ENCODE measurements at places on chromosomes 7 and 10.

- no peak for DNase-seq
These were observed 148.6 kb downstream of the NRCAM start for GRCh38 chr7:108307595-108307994.

DNA sequence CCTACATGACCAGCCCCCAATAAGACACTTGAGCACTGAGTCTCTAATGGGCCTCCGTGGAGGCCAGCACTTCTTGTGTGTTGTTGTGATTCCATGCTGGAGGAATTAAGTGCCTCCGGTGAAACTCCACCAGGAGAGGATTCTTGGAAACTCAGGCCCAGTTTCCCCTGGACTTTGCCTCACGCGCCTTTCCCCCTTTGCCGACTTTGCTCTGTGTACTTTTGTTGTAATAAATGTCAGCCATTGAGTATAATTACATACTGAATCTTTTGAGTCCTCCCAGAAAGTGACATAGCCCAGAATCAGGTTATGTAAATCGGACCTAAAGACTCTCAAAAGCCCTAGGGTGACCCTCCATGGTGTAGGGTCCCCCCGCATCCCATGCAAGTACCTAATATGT is 82.4 kb downstream of the DLG5 start:
- DNase-seq, result no peak

- no peak for DNase-seq
These were observed 10.6 kb upstream of the DNMBP start for GRCh38 chr10:100020142-100020885.

GRCh38 chr7:101218236-101219125 is 516 bp downstream of the ZNHIT1 start:
- DNase-seq, result no peak

DNA sequence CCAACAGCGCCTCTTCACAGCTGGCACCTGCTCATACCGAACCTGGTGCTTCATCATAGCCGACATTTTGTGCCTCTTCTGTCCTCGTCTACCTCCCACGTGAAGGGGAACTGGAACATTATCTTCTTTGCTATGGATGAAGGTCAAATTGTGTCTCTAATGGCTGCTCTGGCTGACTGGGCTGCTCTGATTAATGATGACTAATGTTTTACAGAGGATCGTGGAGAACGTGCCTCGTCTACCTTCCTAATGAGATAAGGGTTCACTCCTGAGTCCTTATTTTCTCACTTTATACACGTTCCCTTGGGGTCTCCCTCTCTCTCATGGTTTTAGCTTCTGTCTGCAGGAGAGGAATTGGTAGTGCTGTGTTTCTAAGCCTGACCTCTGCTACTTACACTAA is 420.3 kb downstream of the PHTF2 start:
- no peak for DNase-seq

- DNase-seq, result no peak
These were observed 244.3 kb downstream of the PHF14 start for GRCh38 chr7:11217848-11218565.

Measured in fibroblast of lung (primary cell).